Prostate gland (tissue), 2 donors: ENCODE measurements at places on chromosomes 1 and 21.

DNA sequence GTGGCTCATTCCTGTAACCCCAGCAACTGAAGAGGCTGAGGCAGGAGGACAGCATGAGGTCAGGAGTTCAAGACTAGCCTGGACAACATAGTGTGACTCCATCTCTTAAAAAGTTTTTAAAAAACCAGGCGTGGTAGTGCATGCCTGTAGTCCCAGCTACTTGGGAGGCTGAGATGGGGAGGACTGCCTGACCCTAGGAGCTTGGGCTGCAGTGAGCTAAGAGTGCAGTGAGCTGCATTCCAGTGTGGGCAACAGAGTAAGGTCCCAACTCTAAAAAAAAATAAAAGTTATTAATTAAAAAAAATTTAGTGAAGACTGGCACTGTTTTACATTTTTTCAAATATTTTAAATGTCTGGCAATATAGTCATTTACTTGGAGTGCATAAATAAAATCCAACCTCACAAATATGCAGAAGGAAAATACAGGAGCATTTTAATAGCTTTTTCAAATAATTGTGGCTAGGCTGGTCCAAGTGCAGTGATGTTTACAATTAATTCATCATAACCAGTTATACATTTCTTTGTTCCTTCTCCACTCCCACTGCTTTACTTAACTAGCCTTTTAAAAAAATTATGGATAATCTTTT is 10.8 kb downstream of the ZBTB8OS start:
- no peak for DNase-seq

- no peak for DNase-seq
These were observed 2.9 kb downstream of the CYYR1 start for GRCh38 chr21:26570203-26570602.

DNA sequence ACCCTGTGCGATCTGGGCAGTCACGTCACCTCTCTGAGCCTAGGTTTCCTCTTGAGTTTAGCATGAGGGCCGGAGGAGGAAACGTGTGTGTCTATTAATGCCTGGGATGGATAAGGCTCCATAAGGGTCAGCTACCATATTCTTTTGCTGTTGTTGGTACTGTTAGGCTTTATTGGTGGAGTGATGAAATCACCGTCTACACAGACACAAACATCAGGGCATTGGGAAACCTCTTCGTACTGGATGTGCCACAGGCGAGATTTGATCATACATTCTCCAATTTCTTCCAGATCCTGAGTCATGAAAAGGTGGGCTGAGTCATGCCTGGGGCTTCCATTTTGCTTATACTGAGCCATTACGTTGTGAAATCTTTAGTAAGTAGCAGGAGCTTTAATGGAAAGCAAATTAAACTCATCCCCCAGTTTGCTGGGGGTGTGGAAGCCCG is 24.9 kb upstream of the GRHL3 start:
- DNase-seq = peak; percentile 58

GRCh38 chr1:215502081-215502480 is 65.0 kb upstream of the KCTD3 start:
- no peak for DNase-seq

DNA sequence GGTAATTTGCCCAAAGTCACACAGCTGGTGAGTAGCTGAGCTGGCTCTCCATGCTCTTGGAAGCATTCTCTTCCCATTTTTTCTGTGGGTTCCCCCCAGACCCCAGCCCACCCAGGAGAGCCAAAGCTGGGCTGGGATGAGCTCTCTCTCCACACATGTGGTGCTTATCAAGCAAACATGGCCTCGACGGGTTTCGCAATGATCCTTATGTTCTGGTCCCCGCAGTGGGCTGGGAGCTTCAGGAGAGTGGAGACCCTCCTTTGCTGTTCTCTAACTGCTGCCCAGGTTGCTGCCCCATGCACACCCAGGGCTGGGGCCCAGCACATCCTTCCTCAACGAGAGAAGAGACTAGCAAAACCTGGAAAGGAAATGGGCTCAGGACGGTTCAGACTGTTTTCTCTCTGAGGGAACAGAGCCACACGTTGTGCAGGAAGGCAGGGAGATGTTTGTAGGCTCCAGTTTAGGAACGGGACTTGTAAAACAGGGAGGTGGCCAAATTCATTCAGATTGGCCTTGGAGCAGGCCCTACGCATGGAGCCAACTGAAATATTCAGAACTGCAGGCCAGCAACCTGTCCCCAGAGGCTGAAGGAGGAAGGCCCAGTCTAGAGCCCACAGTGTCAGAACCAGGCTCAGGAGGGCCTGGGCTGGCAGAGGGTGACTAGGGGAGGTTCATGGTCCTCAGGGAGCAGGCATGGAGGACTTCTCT is 27.2 kb upstream of the CSF1 start:
- no peak for DNase-seq
